ENCODE measurements at places on chromosomes 7 and 10.

- DNase-seq = no peak
Measured at GRCh38 chr10:111360260-111360925, 283.6 kb downstream of the ADRA2A start.

DNA sequence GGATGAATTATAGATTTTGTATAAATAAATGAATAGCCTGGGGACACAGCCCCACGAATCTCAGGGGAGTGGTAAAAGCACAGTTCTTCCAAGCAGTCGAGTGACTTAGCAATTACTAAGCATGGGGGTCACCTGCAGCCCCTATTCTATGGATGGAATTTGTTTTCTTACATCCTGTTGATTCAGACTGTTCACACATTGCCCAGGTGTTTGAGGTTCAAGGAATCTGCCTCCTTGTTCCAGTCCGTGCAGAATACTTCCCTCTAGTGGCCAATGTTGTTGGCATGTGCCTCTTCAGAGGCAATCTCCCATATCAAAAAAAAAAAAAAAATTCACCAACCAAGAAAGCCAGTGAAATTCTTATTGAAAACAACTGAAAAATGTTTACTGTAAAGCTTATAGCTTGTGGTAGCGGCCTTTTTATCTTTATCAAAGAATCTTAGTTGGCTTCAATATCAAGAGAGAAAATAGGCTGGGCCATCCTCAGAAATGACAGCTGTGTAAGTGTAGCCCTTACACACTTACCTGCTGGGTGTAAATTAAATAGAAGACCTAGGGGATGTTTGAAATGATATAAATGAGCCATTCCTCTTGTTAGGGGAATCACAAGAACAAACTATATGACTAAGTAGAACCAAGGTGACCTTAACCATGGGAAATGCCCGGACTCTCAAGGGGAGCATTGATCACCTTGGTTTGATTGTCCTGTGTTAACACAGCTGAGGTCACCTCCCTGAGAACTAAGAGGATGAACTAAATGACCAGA is 7.8 kb downstream of the LIPM start:
- no peak for DNase-seq

DNA sequence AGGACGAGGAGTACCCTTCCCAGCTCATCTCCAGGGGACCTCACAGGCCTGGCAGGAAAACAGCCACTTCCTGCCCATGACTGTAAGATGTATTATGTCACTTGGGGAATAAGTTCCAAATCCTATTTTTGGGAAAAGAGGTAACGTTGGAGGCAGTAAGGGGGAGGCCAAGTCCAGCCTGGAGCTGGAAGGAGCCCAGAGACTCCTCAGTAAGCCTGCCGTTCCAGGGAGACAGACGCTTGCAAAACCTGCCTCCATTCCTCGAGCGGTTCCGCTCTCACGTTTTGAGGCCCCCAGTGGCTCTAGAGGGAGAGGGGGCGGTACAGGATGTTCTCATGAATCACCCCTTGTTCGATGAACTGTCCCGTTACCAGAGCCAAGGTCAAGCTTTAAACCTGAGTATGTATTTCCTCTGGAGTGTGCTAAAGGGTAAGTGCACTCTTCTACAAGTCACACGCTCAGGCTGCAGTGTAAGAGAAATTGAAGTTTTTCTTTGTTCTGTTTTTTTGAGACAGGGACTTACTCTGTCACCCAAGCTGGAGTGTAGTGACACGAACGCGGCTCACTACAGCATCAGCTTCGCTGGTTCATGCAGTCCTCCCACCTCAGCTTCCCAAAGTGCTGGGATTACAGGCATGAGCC is 45.5 kb upstream of the CYTH3 start:
- no peak for DNase-seq

DNA sequence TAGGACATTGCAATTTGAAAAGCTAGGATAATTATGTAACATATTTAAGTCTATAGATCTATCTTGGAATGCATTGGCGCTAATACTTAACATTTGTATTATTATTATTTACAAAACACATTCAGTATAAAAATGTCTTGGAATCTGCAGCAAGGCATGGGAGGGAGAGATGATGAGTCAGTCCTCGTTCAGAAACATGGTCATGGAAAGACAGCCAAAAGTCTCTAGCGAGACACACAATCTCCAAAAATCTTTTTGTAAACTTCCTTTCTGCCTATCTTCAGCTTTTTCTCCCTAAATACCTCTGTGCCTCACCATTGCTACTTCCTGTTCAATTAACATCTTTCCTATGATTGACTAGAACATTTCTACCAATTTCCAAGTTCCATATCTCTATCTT is 188.4 kb upstream of the CACNA2D1 start:
- DNase-seq = no peak

Measured in activated CD8-positive, alpha-beta memory T cell treated with anti-CD3 and anti-CD28 coated beads for 4 hours (primary cell).